ENCODE measurements at places on chromosomes 12 and 14. TPM values are rescaled to one million over a fixed set of nuclear protein-coding genes. Genes with fewer than 3 reads are reported as not detected.

The RFX4 gene
- not detected for total RNA-seq

- no peaks in the 10 kb centered on the region for H3K27me3 ChIP-seq
- no peak for DNase-seq
- peaks cover 3% of the 10 kb centered on the region for H3K36me3 ChIP-seq
- H3K4me1 ChIP-seq, result no peaks in the 10 kb centered on the region
- no peak overlapping the region for H3K4me3 ChIP-seq
Measured at GRCh38 chr12:109503611-109504010, 26.2 kb downstream of the UBE3B start.

- no peak overlapping the region for H3K4me3 ChIP-seq
- DNase-seq, result no peak
- no peaks in the 10 kb centered on the region for H3K4me1 ChIP-seq
- H3K36me3 ChIP-seq, result no peaks in the 10 kb centered on the region
- no peak overlapping the region for H3K27ac ChIP-seq
Measured at GRCh38 chr14:80388980-80389711, 177.8 kb upstream of the DIO2 start.

The SLC10A1 gene
- total RNA-seq, result not detected

DNA sequence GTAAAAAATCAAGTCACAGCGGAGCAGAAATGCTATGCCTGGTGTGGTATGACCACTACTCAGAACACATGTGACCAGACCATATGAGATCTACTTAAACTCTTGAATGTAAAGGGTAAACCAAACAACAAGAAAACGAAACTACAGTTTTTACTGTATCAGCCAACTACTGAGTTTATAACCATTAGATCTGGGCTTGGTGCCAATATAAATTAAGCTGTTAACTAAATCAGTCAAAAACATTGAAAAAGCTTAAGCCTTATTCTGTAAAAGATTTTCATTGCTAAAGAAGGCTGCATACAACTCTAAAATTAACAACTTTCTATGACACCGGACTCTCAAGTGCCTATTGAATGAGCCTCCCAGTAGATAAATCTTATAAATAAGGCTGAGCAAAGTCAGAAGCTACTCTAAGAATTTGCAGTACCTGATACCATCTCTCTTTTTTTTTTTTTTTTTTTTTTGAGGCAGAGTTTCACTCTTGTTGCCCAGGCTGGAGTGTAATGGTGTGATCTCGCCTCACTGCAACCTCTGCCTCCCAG, 35.4 kb downstream of the SPTLC2 start:
- peak overlapping the region; percentile 17 for H3K4me3 ChIP-seq
- H3K4me1 ChIP-seq, result peaks cover 56% of the 10 kb centered on the region
- H3K27me3 ChIP-seq, result no peaks in the 10 kb centered on the region

GRCh38 chr12:108782971-108783370, 51.7 kb upstream of the CORO1C start:
- DNase-seq, result no peak
- no peaks in the 10 kb centered on the region for H3K27me3 ChIP-seq
- peaks cover 19% of the 10 kb centered on the region for H3K36me3 ChIP-seq
- H3K4me3 ChIP-seq, result no peak overlapping the region

- no peaks in the 10 kb centered on the region for H3K36me3 ChIP-seq
- H3K4me3 ChIP-seq, result no peak overlapping the region
- DNase-seq, result no peak
- no peak overlapping the region for H3K27ac ChIP-seq
- no peaks in the 10 kb centered on the region for H3K4me1 ChIP-seq
Measured at GRCh38 chr12:72296389-72296788, 24.2 kb downstream of the TRHDE start.

DNA sequence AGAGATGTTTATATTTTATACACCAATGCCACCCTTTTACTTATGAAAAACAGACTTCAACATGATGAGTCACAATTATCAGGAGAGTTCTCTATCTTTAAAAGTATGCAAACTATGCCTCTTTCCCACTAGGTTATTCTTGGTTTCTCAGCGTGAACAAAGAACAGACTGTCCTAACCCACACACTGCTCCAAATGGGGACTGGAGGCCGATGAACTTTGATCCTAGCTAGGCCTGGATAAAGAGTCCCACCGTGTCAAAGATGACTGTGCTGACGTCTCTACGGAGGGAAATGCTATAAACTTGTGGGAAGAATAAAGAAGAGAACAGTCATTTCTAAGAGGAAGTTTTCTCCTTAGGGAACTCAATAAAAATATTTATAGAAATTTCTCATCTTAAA, 160.1 kb downstream of the EPS8 start:
- peak; percentile 36 for DNase-seq
- no peaks in the 10 kb centered on the region for H3K36me3 ChIP-seq
- H3K27me3 ChIP-seq, result no peaks in the 10 kb centered on the region
- H3K4me3 ChIP-seq, result no peak overlapping the region

- DNase-seq, result no peak
- H3K27ac ChIP-seq, result no peak overlapping the region
- no peaks in the 10 kb centered on the region for H3K36me3 ChIP-seq
- H3K4me3 ChIP-seq, result no peak overlapping the region
- H3K27me3 ChIP-seq, result no peaks in the 10 kb centered on the region
- H3K4me1 ChIP-seq, result peaks cover 3% of the 10 kb centered on the region
Measured at GRCh38 chr14:101840649-101841369, 79.3 kb downstream of the PPP2R5C start.

The METAP2 gene
- 136 TPM for total RNA-seq
